ENCODE measurements at places on chromosomes 7 and 10.
A peak's percentile ranks its signal among the peaks of the same experiment; 100 is the strongest.

DNA sequence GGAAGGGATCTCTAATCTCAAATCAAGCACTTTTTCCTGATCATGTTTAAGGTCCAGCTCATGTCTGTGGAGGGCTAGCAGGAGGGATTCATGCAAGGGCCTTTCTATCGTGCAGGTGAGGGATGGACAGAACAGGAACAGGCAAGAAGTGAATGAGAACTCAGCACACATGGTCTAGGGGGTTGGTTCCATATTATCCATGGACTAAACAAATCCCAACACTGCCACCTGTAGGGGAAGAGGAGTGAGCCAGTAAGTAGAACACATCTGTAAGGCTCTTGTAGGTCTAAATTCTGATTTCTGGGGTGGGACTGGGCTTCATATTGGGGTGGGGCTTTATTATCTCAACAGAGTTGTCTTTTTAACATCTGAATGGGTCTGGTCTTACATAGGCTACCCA lies 138.0 kb upstream of the TARP start:
- DNase-seq = no peak

- DNase-seq = no peak
Measured at GRCh38 chr10:104318810-104319741, 19.2 kb downstream of the ITPRIP start.

DNA sequence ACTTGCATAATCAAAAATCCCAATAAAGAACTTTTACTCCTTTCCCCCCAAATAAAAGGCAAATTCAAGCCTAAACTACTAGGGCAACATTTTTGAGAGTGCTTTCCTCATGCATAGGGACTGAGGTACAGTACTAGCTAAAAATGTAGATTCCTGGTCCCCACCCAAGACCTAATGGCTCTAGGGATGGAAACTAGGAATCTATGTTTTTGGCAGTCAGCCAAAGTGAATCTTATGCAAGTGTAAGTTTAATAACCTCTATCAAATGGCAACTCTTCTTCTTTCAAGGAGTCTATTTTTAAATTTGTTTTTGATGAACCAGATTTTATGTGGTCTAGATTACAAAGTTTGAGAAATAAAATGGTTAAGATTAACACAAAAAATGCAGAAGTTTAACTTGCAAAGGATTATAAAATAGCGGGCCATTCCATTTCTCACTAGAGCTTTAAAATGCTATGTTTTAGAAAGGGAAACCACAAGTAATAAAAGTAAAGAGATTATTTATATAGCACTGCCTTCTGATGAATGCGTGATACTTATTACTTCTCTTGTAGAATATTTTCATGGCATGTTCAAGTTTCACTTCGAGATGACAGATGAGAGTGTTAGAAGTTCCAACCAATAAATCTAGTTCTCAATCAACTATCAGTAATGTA lies 70.4 kb upstream of the MDFIC start:
- DNase-seq = no peak

GRCh38 chr7:112036071-112036470 lies 170.1 kb downstream of the DOCK4 start:
- DNase-seq = no peak

DNA sequence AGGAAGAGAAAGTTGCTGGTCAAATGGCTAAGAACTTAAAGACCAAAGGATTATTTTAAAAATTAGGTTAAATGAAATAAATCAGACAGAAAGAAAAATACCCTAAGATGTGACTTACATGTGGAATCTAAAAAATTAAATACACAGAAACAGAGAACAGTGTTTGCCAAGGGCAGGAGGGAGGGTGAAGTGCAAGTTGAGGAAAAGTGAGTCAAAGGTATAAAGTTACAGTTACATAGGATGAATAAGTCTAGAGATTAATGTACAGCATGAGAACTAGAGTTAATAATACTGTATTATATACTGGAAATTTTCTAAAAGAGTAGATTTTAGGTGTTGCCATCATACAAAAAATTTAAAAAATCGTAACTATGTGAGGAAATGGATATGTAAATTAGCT lies 146.3 kb downstream of the MDFIC start:
- DNase-seq = no peak

DNA sequence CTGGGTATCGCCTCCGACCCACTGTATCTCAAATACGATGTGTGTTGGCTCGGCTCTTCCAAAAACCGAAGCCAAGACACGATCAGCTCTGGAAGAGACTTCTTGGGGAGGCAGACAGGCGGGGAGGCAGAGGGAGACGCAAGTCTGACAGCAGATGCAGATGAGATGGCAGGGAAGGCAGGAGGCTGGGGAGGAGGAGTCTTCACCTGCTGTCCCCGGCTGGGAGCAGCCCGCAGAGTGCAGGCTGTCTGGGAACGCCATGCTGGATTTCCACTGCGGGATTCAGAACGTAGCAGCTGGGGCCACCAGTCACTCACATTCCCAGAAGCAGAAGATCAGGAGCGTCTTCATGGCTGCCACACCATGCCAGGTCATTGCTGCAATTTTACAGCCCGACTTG lies 29.4 kb downstream of the CTBP2 start:
- DNase-seq = no peak

DNA sequence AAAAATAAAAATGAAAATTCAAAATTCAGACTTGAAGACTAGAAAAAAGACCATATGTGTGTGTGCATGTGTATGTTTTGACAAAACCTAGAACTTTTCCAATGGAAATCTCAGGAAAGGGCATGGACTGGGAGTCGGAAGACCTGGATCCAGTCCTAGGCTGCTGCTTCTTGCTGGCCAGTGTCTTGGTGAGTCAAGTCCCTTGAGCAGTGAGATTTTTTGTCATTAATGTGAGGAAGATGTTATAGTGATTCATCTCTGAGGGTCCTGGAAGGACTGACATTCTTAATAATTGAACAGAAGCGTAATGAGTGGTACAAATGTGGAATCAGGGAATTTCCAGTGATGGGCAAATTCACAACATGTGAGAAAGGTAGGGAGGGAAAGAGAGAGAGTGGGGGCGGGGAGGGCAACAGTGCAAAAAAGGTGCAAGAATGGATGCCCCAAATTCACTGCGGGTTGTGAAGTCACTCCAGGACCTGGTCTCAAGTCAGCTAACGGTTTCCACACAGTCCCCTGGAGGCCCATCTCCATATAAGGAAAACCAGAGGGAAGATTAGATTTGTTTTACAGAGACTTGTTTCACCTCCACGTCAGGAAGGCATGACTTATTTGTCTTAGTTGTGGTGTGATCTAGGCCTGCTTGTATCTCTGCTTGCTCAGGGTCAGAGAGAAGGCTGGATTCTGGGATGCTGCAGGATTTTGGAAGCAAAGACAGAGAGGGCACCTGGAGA lies 201.7 kb downstream of the BUB3 start:
- no peak for DNase-seq

DNA sequence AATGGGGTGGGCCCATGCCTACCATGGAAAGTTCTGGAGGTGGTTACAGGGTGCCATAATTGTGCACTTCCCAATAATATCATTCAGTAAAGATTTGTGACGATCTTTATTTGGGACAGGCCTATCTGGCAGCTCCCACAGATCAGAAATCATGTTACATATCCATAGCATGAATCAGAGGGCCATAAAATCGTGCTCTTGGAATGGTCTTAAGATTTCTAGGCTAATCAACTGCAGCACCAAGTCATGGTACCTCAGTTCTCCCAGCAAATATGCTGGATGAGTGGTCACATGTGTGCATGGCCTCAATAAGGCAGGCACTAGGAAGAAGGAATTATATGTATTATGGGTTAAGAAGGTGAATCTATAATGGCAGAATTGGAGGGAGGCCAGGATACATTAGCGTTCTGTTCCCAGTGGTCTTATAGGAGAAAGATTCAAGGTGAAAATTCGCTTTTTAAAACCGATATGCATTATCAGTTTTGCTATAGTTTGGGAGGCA lies 134.7 kb downstream of the NRP1 start:
- DNase-seq = no peak

GRCh38 chr10:11162828-11163599 lies 145.3 kb downstream of the CELF2 start:
- DNase-seq = no peak

DNA sequence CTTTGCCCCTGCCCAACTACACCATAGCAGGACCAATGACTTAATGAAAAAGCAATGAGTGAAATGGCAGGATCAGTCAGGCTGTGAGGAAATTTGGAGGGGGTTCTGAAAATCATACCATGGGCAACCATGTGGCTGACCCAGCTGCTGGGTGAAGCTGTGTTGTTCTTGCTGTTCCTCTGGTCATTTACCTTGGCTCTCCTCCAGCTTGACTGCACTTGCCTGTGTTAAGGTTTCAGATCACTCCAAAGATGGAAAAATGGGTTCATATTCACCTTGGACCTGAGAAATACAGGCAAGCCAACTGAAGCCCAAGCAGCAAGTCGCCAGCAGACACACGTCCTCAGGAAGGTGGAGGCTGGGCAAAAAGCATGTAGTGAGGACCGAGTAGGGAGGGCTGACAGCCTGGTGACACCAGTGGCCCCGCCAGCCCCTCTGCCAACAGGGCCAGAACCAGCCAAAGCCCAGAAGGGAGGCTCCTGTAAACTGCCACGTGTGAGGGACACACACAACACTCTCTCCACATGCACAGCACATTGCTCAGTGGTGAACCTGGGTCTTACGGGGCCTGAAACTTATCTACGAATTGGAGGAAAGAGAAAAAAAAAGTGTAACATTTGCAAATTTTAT lies 40.1 kb downstream of the PARP12 start:
- no peak for DNase-seq

- no peak for DNase-seq
Measured at GRCh38 chr7:151229249-151229648, 2.2 kb upstream of the ABCF2 start.

GRCh38 chr10:113764582-113764981 lies 13.1 kb downstream of the PLEKHS1 start:
- DNase-seq = no peak

- DNase-seq = no peak
Measured at GRCh38 chr10:92886334-92886961, 38.1 kb downstream of the EXOC6 start.

DNA sequence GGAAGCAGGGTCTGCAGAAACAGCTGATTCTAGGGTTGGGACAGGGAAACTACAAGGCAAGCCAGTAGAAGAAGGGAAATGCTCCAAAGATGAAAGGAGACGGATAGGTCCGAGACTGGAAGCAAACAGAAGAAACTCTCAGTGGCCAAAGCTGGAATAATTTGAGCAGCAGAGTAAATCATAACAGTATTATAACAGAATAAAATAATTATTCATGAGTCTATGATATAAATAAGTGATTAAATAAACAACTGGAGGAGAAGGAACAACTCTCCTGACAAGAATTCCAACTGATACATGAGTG lies 27.6 kb downstream of the EZH2 start:
- DNase-seq = no peak

- DNase-seq = no peak
Measured at GRCh38 chr10:93280121-93280698, 201.9 kb downstream of the MYOF start.

DNA sequence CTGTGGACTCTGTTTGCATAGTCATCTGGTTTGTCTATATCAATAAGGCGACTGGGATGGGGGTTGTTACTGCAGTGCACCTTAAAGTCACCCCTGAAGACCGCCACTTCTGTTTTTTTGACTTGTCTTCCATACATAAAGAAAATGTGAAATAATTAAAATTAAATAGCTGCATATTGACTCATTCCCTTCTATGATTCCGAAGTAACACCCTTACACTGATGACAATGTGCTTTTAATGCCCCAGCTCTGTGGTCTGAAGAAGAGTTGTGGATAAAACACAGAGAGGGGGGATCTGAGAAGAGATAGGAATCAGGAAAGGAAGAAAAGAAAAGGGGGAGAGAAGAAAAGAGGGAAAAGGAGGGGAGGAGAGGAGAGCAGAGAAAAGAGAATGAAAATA lies 796.9 kb upstream of the MBL2 start:
- DNase-seq = no peak

GRCh38 chr10:132248455-132249225 lies 59.1 kb downstream of the STK32C start:
- DNase-seq = peak; percentile 18

DNA sequence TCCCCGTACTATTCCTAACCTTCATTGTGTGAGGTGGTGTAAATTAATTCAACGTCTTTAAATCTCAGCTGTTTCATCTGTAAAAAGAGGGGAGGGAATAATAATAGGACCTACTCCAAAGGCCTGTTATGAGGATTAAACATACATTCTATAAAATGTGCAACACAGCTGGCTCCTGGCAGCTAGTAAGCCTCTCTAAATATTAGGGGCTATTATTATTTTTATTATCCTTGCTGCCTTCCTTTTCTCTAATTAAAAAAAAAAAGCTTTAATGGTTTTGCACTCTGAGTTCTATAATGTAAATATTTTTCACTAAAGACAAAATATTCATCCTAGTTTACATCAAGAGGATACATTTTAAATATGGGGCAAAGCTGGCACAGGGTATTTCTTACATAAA lies 19.5 kb downstream of the EXOC4 start:
- DNase-seq = no peak

DNA sequence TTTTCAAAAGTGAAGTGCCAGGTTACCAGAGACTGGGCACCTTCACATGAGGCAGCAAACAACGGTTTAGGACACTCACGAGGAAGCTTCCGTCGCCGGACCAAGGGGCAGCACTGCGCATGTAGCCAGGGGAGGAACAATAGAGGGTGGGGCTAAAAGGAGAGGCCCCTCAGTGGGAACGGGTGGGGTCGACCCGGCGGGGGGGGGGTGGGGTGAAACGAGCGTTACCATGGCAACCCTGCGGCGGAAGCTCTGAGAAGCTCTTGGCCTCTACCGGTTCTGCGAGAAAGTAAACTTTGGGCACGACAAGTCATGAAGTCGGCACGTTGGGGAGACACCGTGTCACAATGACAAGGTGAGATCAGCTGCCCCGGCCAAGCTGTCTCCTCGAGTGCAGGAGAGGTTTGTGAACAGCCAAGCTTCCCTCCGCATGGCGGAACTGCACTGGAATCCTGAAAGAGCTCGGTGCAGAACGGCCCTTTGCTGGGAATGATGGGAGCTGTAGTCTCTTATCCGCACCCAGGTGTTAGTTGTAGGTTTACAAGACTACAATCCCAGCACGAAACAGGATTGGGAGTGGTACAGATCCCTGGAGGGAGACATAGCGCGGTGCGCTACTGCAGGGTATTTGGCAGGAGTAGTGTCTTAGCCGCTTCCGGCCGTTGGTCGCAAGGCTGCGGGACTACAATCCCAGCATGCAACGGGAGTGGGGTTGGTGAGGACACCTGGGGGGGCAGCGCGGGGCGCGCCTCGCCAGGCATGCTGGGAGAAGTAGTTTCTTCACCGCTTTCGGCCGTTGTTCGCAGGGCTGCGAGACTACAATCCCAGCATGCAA lies 72.8 kb upstream of the ZNF722 start:
- peak; percentile 6 for DNase-seq

DNA sequence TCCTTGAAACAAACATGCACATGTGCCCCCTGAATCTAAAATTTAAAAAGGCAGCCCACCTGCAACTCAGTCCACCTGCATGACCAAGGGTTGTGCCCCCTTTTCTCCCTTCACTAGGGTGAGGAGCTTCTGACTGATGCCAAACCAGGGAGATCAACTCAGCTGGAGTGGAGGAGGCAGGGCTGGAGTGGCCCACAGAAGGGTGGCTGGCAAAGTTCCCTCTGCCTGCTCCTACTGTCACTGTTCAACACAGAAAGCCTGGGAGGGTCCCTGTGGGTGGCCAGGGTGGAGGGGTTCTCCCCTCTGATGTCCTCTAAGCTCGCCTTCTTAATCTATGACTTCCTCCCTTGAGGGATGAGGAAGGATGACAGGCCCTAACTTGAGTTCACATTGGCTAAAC lies 55.7 kb upstream of the ANTXRL start:
- no peak for DNase-seq

All from hematopoietic multipotent progenitor cell treated with erythropoietin and hydrocortisone succinate and interleukin-3 and kit ligand, for 17 days (in vitro differentiated cells).